Activated naive CD4-positive, alpha-beta T cell treated with anti-CD3 and anti-CD28 coated beads, Interleukin-2, amount 50 U/mL, for 72 hours (primary cell): ENCODE measurements at places on chromosomes 11 and 22.
A peak's percentile ranks its signal among the peaks of the same experiment; 100 is the strongest.

DNA sequence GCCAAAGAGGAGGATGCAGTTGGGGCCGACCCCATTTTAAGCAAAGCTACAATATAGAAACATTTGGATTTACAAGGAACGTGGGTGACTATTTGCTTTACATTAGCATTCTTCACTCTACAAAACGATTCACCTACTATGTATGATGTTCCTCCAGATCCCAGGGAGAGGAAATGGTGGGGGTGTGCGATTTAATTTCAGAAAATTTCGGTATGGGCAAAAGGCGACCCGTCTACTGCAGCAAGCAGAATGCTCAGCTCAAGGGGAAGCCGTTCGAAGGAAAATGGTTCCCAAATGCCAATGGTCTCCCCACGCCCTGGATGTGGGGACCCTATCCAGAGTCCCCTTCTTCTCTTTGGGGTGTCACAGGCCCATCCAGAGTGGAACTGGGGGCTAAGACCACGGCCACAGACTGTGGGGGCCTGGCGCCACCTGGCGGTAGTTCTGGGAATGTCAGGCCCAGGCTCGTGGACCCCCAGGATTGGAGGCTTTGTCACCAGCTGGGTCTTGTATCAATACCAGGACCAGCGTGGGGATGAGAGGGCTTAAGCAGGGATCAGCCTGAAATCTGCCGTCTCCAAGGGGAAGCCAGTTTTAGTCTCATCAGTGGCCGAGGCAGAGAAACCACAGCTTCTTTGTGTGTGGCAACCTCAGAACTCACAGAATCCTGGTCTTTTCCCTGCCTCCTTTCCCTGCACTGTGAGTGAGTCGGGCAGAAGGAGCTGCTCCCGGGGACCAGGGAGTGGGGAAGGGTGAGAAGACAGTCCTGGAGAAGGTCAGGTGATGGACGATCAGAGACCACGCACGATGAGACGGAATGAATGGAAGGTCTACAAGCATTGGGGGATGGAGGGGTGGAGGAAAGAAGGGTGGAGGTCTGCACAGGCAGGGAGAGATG, 8.4 kb downstream of the LRRC10B start:
- peak; percentile 78 for DNase-seq

GRCh38 chr11:68683121-68683520, 1.2 kb upstream of the GAL start:
- DNase-seq = no peak

GRCh38 chr22:29071261-29072045, 1.4 kb upstream of the KREMEN1 start:
- DNase-seq = peak; percentile 46

DNA sequence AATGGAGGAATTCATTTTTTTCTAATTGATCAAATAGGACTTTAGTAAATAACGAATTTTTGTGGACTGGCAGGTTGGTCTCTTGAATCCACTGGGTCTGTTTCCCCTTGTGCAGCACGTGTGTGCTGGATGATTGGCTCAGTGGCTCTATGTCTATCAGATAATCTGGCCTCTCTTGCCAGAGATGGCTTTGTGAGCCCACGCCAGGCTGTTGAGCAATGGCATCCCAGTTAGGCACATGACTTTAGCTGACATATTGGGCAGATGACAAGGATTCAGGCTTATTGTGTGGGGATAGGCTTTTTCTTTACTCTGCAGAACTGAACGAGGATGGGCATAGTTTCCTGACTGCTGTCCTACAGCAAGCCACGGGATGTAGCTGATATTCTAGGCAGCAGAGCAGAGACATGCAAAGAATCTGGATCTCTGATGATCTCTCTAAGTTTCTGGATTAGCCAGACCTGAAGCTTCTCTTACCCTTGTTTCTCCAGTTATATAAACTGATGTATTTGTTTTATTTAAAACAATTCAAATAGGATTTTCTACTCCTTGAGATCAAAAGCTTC, 144.9 kb downstream of the ARHGAP42 start:
- DNase-seq = no peak

DNA sequence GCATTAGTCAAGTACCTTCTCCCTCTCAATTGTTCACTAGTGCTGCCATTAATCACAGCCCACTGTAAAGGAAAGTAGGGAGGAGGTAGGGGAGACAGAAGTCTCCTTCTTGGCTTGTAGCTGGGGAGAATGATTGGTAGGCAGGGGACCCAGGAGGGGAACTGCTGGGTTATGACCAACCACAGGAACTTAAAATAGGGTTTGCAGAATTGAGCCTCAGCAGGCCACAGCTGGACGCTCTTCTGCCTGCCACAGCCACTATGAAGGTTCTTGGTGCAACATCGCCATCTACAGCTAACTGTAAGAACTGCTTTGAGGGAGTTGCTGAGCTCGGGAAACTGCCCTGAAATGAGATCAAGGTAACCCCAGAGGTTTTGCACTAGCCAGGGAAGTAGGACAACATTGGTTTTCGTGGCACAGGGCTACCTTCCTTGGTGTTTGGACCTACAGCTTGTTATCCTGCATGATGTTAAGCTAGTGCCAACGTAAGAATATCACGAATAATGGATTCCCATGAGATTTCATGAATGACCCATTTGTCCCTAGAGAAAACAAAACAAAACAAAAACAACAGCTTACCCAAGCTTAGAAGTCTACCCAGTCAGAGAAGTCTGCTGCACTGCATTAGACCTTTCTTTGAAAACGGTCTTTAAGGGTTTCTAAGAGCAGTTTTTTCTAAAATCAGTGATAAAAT, 787.1 kb upstream of the API5 start:
- no peak for DNase-seq

DNA sequence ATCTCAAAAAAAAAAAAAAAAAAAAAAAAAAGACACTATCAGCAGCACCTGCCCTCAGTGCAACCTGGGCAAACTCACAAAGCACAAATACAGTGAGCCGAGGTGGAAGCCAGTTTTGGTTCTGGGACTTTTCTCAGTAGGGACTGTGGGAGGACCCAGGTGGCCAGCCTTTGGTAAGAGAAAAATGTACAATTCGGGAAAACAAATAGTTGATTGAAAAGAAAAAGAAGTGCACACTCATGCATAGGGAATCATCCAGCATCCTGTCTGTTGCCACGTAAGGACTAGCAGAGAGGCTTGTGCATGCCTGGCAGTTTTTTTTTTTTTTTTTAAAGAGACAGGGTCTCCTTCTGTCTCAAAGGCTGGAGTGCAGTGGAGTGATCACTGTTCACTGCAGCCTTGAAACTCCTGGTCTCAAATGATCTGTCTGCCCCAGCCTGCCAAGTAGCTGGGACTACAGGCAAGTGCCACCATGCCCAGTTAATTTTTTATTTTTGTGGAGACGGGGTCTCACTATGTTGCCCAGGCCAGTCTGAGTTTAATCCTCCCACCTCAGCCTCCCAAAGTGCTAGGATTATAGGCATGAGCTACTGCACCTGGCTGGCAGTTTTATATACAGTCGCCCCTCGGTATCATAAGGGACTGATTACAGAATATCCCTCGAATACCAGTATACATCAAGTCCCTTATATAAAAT, 36.7 kb downstream of the TPST2 start:
- DNase-seq = no peak

DNA sequence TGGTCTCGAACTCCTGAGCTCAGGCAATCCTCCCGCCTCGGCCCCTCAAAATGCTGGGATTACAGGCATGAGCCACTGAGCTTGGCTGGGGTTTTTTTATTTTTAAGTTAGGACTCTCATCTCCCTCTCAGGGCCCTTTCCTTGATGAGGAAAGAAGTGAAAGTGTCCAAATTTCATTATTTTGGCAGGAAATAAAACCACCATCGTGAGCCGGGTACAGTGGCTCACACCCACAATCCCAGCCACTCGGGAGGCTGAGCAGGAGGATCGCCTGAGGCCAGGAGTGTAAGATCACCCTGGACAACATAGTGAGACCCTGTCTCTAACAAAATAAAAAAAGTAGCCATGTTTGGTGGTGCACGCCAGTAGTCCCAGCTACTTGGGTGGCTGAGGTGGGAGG, 99.4 kb downstream of the FBXO7 start:
- no peak for DNase-seq

- no peak for DNase-seq
Observed at GRCh38 chr11:116932181-116932580, 94.8 kb upstream of the APOA1 start.

- DNase-seq = no peak
Observed at GRCh38 chr11:11710556-11710955, 88.8 kb upstream of the GALNT18 start.

GRCh38 chr11:12409621-12410005, 32.2 kb downstream of the PARVA start:
- DNase-seq = no peak

- no peak for DNase-seq
Observed at GRCh38 chr11:47208628-47209027, 6.1 kb upstream of the DDB2 start.

GRCh38 chr11:35723493-35723892, 60.9 kb downstream of the TRIM44 start:
- no peak for DNase-seq

DNA sequence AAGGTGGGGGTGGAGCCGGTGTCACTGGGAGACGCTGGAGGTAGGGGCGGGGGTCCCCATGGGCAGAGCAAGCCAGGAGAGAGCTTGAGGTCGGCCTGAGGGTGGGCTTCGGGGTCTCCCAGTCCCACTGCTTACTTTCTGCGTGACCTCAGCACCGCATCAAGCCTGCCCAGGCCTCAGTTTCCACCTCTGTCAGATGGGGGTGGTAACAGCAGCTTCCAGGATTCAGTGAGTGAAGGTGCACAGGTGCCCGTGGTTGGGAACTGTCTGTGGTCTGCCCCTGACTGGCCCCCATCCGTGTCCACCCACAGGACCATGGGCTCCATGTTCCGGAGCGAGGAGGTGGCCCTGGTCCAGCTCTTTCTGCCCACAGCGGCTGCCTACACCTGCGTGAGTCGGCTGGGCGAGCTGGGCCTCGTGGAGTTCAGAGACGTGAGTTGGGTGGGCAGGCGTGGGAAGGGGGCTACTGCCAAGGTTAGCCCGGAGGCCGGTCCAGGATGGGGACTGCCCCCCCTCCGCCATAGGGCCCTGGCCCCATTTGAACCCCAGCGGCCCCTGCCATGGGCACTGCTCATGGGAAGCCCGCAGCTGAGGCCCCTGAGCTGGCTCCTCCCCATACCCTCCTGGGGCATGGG, 2.2 kb downstream of the TCIRG1 start:
- no peak for DNase-seq

DNA sequence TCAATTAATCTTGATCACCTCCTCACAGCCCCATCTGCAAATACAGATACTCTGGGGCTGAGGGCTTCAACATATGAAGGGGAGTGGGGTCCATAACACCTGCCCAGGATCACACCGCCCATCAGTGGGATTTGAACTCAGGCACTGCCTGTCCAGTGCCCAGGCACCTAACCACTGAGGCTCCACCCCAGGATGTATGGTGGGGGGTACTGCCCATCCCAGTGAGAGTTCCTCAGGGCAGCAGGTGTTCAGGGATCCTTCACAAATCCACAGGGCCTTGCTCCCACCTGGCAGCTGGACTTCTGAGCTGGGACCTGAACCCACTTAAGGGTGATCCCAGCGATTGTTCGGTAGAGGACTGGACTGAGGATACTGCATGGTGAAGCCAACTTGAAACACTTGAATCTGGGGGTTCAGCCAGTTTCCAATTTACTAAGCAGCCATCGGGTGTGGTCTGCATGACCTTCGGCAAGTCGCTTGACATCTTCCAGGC, 33.3 kb downstream of the PRDM11 start:
- DNase-seq = no peak

GRCh38 chr11:114316980-114317786, 21.0 kb downstream of the NNMT start:
- no peak for DNase-seq

- no peak for DNase-seq
Observed at GRCh38 chr11:1260023-1260501, 37.2 kb downstream of the MUC5B start.

DNA sequence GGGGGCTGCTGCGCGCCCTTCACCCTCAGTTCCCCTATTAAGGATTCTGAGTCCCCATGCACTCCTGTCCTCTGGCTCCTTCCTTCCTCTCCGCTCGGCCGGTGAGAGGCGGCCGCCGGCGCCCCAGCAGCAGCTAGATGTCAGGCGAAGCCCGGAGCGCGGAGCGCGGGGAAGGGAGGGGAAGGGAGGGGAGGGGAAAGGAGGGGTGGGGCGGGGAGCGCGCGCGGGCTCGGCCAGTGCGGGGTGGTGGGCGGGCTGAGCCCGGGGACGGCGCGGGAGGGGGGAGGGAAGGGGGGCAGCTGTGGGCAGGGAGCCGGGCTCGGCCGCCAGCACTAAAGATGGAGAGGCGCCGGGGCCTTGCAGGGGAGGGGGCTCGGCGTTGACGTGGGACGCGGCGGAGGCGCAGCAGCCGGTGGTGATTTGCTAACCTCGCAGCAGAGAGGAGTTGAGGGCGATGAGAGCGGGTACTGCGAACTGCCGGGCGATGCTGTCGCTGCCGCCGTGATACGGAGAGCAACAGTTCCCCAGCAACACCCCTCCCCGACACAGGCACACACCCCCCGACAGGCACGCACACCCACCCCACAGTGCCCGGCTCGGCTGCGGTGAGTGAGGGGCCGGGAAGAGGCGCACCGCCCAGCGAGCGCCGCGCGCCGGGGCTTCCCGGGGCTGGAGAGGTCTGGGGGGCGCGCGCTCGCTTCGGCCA, at the start of gene ZBTB16:
Gene ZBTB16, plus strand, starts transcription at position 434 of the 706 bp plus-strand sequence. CDS start 3,590 bp downstream, outside the sequence.
- peak; percentile 21 for DNase-seq

DNA sequence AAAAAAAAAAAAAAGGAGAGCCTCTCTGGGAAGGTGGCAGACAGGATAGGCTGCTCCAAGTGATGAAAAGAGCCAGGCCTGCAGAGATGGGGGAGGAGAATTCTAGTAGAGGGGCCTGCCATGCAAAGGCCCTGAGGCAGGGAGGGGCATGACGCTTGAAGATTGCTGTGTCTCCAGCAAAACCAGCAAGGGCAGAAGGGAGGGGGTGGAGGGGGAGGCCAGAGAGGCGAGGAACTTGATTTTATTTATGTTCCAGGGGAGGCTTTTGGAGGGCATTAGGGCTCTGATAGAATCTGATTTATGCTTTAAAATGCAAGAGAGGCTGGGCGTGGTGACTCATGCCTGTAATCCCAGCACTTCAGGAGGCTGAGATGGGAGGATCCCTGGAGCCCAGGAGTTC, 16.7 kb upstream of the PACSIN2 start:
- DNase-seq = no peak

DNA sequence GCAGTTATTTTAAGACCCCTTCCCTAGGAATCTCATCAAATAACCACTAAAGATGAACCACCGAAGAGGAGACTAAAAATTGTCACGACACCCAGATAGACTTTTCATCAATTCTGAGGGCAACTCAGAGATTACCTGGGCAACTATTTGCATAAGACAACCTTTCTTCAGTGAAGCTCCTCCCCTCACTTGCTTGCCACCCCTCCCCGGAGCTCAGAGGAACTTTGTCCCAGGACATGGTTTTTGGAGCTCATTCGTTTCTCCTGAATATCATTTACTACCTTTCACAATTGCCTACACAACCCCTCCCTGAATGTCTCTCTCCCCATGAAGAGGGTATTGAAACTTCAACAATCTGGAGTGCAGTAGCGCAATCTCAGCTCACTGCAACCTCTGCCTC, 3.9 kb downstream of the AGBL2 start:
- no peak for DNase-seq
